T-helper 2 cell (primary cell): ENCODE measurements at places on chromosomes 1 and 21.

DNA sequence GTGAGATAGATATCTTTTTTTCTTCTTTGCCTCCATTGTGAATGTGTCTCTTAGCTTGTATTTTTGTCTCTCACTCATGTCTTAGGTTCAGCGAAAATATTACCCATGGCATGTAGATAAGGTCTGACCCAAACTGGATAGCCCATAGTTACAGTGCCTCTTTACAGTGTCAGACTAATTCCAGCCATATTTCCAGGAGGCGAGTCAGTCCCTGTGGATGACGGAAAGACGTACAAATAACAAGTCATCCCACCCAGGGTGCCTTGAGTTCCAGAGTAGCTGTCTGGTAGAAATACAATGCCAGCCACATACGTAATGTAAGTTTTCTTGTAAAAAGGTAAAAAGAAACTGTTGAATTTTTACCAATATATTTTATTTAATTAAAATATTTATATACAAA is 157.3 kb downstream of the ZNF281 start:
- DNase-seq = no peak

DNA sequence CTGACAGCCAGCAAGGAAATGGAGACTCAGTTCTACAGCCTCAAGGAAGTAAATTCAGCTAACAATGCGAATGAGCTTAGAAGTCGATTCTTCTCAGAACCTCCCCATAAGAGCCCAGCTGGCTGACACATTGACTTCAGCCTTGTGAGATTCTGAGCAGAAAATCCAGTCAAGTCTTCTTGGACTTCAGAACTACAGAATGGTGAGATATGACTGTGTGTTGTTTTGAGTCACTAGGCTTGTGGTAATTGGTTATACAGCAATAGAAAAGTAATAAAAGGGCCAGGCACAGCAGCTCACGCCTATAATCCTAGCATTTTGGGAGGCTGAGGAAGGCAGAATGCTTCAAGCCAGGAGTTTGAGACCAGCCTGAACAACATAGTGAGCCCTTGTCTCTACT is 161.8 kb upstream of the IVNS1ABP start:
- no peak for DNase-seq

DNA sequence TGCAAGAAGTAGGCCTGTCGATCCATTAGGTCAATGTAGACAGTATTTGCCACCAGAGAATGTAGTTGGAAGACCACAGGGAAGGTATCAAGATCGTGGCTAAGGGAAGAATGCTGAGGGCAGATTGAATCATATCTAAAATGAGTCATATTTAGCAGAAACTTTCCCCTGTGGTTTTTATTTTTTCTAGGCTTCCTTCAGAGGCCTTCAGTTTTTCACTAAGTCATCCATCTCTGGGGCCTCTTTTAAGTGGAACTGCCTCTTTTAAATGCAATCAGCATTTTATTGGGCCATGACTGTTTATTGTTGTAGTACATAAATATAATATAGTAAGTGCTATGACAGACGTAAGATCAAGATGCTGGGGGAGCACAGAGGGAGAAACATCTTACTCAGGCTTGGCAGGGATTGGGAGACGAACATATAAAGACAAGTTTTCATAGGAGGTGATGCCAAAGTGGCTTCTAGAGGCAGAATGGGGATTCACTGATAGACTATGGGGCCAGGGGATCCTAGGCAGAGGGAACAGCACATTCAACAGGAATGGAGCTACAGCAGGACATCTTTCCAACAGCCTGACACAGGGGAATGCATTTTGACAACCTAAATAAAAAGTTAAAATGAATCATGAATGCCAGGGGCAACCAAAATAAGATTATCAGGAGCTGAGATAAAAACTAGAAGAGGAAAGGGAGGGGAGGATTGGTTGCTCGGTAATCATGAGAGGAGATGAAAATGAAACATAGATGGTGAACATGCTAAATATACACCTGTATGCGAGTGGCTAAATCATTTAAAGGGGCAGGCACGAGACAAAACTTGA is 20.1 kb downstream of the UBE2U start:
- no peak for DNase-seq

- no peak for DNase-seq
These were observed 14.7 kb downstream of the ATPAF1 start for GRCh38 chr1:46653405-46653958.

DNA sequence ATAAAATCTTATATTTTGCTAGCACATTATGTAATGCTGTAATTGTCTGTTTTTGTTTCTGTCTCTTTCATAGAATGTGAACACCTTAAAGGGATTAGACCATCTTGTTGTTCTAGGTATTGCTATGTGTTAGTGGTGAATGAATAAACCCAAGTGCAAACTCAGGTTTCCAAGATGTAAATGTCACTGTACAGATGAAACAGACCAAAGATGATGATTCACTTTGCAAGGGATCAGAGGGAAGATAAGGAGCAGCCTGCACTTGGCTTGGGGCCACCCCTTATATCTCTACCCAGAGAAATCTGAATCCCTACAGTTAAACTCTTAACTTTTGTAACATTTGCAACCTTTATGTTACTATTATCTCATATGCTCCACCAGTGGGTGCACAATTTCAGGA is 25.4 kb downstream of the UROD start:
- DNase-seq = no peak

DNA sequence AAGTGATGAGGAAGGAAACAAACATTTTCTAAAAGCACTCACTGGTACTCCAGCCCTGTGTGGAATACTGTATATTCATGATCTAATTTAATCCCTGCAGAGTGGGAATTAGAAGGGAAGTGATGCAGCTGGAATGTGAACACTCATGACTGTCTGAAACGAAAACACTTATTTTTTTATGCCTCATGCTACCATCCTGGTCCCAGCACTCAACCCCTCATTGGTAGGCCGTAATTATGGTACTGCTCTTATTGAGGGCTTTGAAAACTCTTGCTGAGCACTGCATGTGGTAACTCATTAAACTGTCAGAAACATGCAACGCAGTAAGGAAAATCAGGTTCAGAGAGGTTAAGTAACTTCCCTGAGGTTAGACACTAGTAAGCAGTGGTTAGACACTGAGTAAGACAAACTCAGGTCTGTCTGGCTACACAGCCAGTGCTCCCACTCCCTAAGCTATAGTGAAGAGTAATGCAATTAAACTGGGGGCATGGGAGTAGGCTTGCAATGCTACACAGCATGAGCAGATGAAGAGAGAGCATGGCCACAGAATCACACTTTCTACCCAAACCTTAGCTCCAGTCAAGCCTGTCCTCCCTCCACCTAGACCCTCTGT is 17.3 kb upstream of the TNFSF4 start:
- DNase-seq = no peak

GRCh38 chr1:167342846-167343245 is 122.2 kb downstream of the POU2F1 start:
- DNase-seq = peak; percentile 14

GRCh38 chr1:204885288-204885711 is 14.6 kb downstream of the NFASC start:
- DNase-seq = no peak

DNA sequence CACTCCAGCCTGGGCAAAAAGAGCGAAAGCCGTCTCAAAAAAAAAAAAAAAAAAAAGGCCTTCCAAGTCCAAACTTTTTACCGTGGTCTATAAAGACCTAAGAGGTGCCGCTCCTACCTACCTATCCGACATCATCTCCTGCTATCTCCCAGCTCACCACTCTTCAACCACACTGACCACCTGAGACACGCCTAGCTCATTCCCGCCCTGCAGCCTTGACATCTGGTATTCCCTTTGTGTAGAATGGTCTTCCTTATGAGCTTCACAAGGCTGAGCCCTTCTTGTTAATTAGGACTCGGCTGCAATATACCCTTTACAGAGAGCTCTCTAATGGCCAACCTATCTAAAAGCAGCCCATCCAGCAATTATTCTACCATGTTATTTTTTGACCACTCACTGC is 680 bp downstream of the MAGOH start:
- DNase-seq = no peak

GRCh38 chr1:5142389-5142788 is 488.0 kb downstream of the AJAP1 start:
- DNase-seq = peak; percentile 69

- DNase-seq = no peak
These were observed 2.8 kb downstream of the NRIP1 start for GRCh38 chr21:15061747-15062605.

DNA sequence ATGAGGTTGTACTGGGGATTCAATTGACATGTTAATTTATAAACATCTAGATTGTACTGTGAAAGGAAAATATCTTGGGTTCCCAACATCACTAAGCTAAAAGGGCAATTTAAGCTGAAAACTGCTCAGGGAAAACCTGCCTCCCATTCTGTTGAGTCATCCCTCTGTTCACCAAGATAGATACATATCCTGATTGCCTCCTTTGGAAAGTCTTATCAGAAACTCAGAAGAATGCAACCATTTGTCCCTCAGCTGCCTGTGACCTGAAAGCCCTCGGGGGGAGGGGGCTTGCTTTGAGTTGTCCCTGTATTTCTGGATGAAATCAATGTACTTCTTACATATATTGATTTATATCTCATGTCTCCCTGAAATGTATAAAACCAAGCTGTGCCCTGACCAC is 187.0 kb upstream of the ETV3 start:
- no peak for DNase-seq

GRCh38 chr1:202268817-202269216 is 72.9 kb downstream of the UBE2T start:
- no peak for DNase-seq

DNA sequence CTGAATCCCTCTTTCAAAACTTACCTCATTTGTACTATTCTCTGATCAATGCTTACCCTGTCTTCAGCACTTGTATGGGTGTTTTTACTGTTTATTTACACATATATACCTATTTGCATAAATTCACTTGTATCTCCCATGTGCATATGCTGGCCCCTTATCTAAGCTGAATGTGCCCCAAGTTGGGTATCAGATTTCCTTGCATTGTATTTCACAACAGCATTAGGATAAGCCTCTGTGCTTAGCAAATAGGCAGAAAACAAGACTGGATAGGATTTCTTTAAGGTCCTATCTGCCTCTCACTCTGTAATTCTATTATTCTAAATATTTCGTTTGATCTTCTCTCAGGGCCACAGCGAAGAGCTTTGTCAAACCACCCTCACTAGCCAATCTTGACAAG is 45.9 kb upstream of the IPO9 start:
- DNase-seq = no peak

- no peak for DNase-seq
These were observed 449.1 kb downstream of the PTPRU start for GRCh38 chr1:29685387-29685786.

DNA sequence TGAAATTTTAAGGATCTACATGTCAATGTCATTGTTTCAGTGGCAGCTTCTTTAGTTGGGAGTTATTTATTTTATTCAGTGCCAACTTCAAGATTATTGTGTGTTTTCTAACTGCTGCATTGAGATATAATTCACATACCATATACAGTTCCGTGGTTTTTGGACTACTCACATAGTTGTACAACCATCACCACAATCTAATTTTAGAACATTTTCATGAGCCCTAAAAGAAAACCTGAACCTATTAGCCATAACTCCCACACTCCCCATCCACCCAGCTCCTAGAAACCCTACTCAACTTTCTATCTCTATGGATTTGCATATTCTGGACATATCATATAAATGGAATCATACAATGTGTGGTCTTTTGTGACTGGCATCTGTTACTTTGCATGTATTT is 220.0 kb downstream of the LRRC40 start:
- no peak for DNase-seq

- no peak for DNase-seq
These were observed 203.5 kb upstream of the NEGR1 start for GRCh38 chr1:72485801-72486200.

DNA sequence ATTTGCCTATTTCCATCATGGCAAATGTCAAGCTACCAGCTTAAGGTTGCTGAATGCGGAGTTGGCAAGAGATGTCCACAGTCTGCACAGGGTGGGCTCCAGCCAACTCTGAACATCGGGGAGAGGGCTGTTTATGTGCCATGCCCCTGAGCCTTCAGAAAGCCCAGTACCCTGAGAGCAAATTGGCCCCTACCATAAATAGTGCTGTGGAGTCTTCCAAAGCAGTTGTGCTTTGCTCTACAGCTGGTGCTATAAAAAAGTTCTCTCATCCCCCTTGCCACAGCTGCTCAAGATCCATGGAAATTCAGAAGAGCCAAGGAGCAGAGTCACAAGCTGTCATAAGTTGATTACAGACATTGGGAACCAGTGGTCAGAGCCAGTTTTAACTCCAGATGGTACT is 85.6 kb upstream of the CLDN14 start:
- DNase-seq = no peak

DNA sequence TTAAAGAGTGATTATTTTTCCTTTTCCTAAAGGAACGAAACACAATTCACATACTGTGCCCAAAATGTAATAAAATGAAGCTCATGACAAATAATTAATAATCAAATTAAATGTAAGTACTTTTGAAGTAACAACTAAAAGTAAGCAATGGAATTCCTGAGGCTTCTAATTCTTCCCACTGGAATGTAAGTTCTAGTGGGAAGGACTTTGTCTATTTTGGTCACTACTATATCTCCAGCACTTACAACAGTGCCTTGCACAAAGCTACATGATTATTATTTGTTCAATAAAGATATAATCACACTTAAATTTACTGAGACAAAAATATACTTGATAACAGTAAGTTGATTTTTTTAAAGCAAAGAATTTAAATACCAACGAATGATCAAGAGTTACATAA is 128.8 kb downstream of the COQ8A start:
- no peak for DNase-seq

GRCh38 chr21:34073749-34074282 is 438 bp downstream of the MRPS6 start:
- peak; percentile 37 for DNase-seq

- no peak for DNase-seq
These were observed 6.0 kb downstream of the HES3 start for GRCh38 chr1:6249739-6250689.

DNA sequence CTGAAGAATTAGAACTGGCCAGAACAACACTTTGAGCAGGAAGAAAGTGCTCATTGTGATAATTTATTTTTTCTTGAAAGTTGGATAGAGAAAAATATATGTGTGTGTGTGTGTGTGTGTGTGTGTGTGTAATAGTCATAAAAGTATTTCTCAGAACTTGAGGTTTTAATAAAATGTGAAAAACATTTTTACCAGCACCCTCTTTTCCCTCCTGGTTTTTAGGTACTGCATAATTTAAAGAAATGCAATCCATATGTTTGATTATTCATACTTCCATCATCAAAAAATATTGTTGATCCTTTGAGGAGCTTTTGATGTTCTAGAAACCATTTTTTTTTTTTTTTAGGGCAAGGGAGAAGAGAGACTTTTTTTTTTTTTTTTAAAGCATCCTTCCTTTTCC is 66.8 kb upstream of the JUN start:
- no peak for DNase-seq

- DNase-seq = no peak
These were observed 20.0 kb downstream of the SCYL3 start for GRCh38 chr1:169873582-169874199.

GRCh38 chr1:207838156-207839082 is 72.5 kb downstream of the CD34 start:
- DNase-seq = peak; percentile 58

- DNase-seq = no peak
These were observed 82.6 kb downstream of the OLFML2B start for GRCh38 chr1:161940866-161941591.
